Activated gamma-delta T cell treated with anti-CD3 and anti-CD28 coated beads, Interleukin-2, amount 50 U/mL, for 16 hours (primary cell): ENCODE measurements at places on chromosomes 1 and 21.

DNA sequence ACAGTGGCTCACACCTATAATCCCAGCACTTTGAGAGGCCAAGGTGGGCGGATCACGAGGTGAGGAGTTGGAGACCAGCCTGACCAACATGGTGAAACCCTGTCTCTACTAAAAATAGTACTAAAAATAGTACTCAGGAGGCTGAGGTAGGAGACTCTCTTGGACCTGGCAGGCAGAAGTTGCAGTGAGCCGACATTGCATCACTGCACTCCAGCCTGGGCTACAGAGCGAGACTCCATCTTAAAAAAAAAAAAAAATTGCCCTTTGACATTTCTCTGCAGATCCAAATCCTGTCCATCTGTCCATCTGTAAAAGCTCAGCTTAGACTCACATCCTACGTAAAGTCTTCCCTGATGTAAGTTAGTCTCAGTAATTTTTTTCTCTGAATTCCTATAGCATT is 6.2 kb upstream of the NCF2 start:
- DNase-seq, result no peak

- DNase-seq, result no peak
These were observed 402.5 kb downstream of the PTPRC start for GRCh38 chr1:199041173-199041914.

GRCh38 chr21:27047658-27048314 is 80.9 kb upstream of the ADAMTS5 start:
- DNase-seq, result no peak

DNA sequence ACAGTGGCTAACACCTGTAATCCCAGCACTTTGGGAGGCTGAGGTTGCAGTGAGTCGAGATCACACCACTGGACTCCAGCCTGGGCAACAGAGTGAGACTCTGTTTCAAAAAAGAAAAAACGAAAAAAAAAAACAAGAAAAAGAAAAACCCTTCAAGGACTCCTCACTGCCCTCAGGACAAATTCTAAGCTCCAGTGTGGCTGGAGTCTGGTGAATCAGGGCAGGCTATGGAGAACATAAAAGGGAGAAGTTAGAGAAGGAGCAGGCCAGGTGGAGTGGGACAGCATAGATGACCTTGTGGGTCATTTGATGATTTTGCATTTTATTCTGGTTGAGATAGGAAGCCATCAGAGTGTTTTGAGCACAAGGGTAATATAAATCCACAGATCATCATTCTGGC is 12.5 kb upstream of the UAP1 start:
- no peak for DNase-seq

GRCh38 chr1:53562291-53562980 is 103.2 kb downstream of the DMRTB1 start:
- no peak for DNase-seq

GRCh38 chr1:43373066-43373940 is 5.5 kb upstream of the ELOVL1 start:
- DNase-seq, result no peak
